Activated naive CD4-positive, alpha-beta T cell treated with anti-CD3 and anti-CD28 coated beads for 36 hours (primary cell): ENCODE measurements at places on chromosomes 6 and 20. TPM values are rescaled to one million over a fixed set of nuclear protein-coding genes. Genes with fewer than 3 reads are reported as not detected.

DCDC2 gene
- total RNA-seq = not detected

DNA sequence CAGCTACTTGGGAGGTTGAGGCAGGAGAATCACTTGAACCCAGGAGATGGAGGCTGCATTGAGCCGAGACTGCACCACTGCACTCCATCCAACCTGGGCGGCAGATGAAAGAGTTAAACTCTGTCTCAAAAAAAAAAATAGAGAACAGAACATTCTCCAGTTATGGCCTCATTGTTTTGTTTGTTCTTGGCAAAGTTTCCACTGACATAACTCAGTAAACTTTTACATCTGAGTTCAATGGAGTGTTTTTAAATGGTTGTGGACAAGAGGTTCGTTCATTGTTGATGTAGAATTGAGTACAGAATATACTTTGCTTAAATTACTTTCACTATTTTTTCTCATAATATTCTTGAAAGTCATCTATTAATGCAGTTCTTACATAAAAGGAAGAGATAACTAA, 42.2 kb upstream of the IFNGR1 start:
- no peak for DNase-seq

EEF1A2 gene
- 0.12 TPM for total RNA-seq

SMOC2 gene
- total RNA-seq = not detected

PPP1R10 gene
- total RNA-seq = 47.1 TPM

BEND6 gene
- total RNA-seq = not detected

GRCh38 chr20:34403908-34404307, 40.8 kb downstream of the ITCH start:
- no peak for DNase-seq

GRCh38 chr6:99165838-99166237, 183.6 kb downstream of the FAXC start:
- no peak for DNase-seq

CST7 gene
- 37.8 TPM for total RNA-seq

- peak; percentile 41 for DNase-seq
These were observed 3.8 kb downstream of the MTCL3 start for GRCh38 chr6:127515234-127515793.

THEMIS gene
- total RNA-seq = 7.0 TPM

C6orf141 gene
- total RNA-seq = 0.42 TPM

GRCh38 chr20:17683218-17684076, 1.4 kb upstream of the RRBP1 start:
- no peak for DNase-seq

DNA sequence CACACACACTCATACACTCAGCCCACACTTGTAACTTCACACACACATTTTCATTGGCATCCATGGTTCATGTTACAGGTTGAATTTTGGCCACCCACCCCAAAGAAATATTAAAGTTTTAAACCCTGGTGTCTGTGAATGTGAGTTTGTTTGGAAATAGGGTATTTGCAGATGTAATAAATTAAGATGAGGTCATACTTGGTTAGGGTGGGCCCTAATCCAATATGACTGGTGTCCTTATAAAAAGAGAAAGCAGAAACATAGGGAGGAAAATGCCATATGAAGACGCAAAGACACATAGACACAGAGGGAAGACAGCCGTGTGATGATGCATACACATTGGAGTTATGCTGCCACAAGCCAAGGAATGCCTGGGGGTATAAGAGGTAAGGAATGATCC, 39.7 kb upstream of the HDDC2 start:
- DNase-seq = no peak

DNA sequence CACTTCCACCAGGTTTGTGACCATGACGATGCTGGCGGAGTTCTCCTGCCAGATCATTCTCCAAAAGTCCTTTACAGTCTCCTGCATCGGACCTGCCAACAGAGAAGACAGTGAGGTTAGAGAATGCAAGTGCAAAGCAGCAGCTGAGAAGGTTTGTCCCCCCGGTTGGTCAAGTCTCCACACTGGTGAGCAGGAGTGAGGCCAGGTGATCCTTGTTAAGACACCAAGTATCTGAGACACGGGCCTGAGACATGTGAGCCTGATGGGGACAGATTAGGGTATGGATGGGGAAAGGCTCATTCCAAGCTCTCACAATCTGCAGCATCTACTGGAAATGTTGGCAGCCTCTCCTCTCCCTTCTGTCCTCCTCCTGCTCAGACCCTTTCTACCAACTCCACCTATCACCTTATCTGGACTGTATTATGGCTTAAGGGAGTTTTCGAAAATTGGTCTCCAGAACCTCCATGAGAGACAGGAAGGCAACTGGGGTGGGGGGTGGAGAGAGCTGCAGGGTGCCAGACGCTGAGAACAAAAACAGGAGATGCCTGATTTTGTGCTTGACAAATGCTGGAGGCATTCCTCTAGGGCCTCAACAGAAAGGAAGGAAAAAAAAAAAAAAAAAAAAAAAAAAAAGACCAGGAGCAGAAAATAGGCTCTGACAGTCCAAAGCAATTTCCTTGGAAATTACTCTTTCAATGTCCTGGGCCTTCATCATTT, 500.4 kb upstream of the CHD6 start:
- DNase-seq = no peak

RNF182 gene
- not detected for total RNA-seq

- DNase-seq = no peak
These were observed 50.1 kb upstream of the SIRPA start for GRCh38 chr20:1845163-1845523.

- DNase-seq = no peak
These were observed 44.4 kb downstream of the MRPL14 start for GRCh38 chr6:44082872-44083321.

NR2E1 gene
- total RNA-seq = not detected

- no peak for DNase-seq
These were observed 227.4 kb downstream of the TMEM200A start for GRCh38 chr6:130593200-130593599.
